ENCODE measurements at places on chromosomes 1 and 21.

DNA sequence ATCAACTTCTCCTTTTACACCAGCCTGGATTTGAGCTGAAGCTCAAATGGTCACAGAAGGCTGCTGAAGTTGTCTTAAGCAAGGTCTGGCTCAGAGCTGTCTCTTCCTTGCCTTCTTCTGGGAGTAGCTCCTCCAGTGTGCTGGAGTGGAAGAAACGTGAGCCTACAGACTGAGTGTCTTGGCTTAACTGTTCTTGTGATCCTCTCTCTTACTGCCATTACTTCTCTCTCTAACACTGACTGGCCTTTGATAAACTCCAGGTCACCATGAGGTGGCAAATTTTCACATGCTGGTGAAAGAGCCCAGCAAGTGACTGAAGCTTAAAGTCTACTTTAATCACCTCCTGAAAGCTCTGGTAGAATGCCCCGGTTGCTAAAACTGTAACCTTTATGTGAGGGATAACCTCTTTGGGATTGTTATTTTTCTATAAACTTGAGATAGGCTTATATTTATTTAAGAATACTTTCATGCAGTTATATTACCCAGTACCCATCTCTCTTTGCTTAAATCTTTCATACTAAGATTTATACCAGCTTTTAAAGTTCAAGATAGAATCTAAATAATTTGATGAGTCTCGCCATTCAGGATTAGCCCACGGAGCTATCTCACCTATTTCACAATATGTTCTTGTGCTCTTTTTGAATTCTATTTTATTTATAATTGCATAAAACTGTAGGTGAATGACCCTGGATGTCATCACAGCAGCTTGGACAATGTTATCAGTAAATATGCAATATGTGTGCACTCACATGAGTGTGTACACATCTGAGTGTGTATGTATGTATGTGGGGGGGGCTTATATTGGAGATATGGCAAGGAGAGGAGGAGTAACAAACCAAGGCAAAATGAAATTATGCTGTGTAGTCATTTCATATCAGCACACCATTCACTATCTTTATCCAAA is 924.0 kb downstream of the LTN1 start:
- DNase-seq: no peak

GRCh38 chr1:118429856-118430255 is 244.8 kb upstream of the SPAG17 start:
- no peak for DNase-seq

DNA sequence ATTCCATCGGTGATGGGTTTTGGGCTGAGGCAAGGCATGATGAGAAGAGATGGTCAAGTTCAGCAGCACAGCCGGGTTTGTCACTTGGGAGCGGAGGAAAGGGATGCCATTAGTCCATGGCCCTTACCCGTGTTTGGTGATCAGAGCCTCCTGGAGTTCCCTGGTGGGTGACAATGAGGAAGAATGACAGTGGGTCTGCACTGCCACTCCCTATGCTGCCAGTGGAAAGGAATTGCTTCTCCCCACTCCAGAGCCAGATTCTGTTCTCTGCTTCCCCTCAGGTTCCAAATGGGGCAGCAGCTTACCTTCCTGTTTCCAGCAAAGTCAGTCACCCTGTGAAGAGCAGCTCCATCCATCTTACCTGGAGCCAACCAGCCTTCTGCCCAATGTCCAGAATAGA is 393.1 kb downstream of the PTPRU start:
- no peak for DNase-seq

DNA sequence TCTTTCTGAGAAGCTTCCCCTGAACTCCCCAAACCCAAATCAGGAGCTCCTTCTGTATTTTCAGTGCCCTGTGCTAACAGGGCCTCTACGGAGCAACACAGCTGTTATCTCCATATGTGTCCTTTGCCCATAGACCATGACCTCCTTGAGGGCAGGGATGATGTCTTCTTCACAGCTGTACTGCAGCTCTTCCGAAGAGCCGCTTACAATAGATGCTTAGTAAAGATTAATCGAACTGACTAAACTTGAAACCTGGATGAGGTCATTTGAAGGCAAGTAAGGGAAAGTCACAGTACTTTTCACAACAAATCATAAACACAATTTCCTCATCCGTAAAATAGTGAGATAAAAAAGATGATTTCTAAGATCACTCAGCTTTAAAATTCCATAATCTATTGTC is 4.4 kb upstream of the KCNN3 start:
- DNase-seq: no peak

- no peak for DNase-seq
Observed at GRCh38 chr1:114319418-114319817, 165.7 kb upstream of the SYT6 start.

DNA sequence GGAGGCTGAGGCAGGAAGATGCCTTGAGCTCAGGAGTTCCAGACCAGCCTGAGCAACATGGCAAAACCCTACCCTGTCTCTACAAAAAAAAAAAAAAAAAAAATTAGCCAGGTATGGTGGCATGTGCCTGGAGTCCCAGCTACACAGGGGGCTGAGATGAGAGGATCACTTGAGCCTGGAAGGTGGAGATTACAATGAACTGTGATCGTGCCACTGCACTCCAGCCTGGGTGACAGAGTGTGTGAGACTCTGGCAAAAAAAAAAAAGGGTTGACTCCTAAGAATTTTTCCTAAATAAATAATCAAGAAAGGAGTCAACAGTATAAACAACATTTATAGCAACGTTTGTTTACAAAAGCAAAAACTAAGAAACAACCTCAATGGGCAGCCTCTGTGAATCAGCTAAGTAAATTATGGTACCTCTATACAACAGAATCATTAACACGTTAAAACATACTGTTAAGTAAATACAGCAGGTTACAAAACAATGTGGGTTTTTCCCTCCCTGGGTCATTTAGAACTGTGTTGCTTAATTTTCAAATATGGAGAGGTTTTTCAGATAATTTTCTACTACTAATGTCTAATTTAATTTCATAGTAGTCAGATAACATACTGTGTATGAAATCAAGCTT is 56.8 kb downstream of the SLC30A10 start:
- no peak for DNase-seq

GRCh38 chr1:89531480-89532139 is 7.0 kb downstream of the LRRC8B start:
- no peak for DNase-seq

DNA sequence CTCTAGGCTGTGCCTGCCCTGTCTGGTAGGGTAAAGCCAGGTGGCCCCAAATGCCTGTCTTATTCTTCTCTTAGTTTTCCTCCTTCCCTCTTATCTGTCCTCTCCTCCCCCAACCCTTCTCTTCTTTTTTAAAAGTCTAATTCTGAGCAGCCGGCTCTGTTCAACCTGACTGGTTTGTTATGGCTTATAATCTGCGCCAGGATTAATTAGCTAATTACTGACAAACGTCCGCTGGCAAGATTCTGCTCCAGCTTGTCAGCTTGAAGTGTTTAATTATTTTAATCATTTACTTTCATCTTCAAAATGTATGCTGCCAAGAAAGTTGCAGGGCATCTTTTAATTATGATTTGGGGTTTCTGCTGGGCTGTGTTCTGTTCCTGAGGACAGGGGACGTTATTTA is 27.2 kb upstream of the PSMB2 start:
- no peak for DNase-seq

DNA sequence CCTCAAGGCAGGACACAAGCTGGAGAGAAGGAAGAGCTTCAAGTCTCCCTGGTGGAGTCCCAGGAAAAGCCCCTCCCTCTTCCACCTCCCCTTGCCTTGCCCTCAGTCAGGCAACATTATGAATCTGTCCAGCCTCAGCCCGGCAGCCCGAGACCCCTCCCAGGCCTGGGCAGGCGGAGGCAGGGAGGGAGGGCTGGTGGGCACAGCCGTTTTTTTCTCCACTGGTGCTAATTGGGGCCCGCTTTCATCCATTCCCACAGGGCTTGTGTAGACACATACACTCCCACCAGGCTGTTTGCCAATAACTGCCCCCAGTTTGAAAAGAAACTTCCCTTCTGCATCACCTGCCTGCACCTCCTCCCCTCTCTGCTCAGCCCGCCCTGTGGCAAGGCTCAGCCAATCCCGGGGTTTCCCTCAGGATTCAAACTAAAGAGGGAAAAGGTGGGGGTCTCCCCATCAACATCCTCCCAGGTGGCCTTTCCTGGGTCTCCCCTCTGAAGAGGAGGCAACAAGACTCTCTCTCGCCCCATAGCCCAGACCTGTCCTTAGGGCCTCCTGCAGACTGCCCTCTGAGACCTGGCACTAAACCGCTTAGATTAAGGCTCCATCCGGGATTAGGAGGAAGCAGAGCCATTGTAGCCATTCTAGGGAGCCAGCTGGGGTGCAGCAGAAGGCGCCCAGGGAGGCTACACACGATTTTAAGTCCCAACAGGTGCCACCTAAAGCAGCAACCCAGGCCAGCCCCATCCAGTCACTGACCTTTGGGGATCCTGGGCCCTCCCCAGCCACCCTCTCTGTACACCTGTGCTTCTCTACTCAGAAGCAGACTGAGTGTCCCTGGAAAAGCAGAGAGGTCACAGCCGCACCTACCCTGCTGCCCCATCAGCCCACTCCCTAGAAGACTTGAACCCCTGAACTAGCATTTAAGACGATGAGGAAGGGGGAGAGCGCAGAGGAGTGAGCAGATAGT is 3.5 kb downstream of the IGSF9 start:
- DNase-seq: no peak

GRCh38 chr1:214117780-214118179 is 130.0 kb downstream of the PROX1 start:
- DNase-seq: no peak

DNA sequence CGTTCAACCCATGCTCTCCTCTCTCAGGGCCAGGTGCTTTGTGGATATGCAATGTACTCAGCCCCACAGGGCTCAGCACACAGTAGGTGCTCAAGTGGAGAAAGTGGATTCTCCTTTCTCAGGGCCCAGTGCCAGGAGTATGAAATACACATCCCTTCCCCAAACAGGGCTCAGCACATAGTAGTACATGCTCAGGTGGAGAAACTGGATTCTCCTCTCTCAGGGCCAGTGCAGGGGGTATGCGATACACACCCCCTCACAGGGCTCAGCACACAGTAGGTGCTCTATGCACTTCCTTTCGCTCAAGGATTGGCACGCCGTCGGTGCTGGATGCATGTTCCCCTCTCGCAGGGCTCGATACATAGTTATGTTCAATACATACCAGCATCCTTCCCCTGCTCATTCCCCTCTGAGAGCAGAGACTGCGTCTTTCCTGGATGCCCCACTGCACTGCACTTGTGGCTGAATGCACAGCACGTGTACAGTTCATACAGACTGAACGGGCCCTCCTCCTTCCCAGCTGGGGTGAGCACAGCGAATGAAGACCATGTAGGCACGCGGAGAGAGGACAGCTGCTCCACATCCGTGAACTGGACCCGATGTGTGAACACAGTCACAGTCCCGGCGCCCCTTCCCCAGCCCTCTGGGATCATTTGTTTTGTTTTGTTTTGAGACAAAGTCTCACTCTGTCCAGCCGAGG is 16.6 kb upstream of the DISP3 start:
- no peak for DNase-seq

GRCh38 chr1:78469576-78469975 is 21.2 kb upstream of the PTGFR start:
- no peak for DNase-seq

DNA sequence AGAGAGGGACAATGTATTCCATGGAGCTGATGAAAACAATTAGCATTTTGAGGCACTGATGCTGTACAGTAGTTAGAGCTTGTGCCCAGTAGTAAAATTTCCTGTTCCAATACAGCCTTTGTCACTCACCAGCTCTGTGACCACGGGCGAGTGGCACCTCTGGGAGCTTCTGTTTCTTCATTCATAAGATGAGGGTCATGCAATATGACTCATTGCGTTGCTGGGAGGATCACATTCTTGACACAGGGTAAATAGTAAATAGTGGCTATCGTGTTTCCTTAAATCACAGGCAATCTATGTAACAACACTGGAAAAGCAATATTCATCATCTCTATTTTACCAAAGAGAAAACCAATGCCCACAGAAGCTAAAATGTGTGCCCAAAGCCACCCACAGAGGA is 4.5 kb upstream of the LRRC52 start:
- no peak for DNase-seq

GRCh38 chr1:63877816-63878215 is 104.0 kb downstream of the ROR1 start:
- no peak for DNase-seq

GRCh38 chr1:18569811-18570545 is 60.7 kb upstream of the PAX7 start:
- no peak for DNase-seq
